Naive thymus-derived CD4-positive, alpha-beta T cell (primary cell): ENCODE measurements at places on chromosomes 5 and 9.
A peak's percentile ranks its signal among the peaks of the same experiment; 100 is the strongest.

DNA sequence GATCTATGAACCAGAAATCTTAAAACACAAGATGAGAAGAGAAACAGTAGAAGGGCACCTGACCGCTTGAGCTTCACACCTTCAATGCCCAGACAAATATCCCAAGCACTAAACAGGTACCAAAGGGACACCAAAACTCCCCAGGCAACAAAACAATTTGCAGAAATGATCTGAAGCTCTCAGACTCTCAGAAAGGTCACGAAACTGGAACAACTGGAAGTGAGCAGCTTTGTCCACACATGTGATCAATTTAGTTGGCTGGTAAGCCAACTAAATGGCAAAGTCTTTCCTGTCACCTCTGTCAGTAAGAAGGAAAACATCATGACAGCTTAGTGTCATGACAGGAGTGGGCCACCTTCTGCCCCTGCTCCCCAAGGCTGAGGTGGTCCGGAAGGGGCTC, 4.1 kb downstream of the IPPK start:
- DNase-seq: no peak

- no peak for DNase-seq
Observed at GRCh38 chr5:96141749-96142148, 180.1 kb upstream of the ELL2 start.

DNA sequence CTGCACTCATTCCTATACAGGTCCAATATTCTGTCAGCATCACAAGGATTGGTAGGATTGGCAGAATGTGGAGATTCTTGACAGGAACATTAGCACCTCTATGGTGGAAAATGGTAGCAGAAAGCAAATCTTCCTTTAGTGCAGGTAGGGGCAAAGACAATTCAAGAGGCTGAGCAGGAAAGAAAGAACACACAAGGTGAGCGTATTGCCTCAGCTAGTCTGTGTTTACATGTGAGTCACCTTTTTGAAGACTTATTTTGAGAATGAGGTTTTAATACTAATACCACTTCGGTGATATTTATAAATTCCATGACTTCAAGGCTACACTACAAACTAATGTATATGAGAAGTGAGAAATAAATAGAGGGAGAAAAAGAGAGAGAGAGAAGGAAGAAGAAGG, 717.0 kb downstream of the BRINP1 start:
- no peak for DNase-seq

- DNase-seq: no peak
Observed at GRCh38 chr5:57054671-57055070, 102.7 kb upstream of the MIER3 start.

DNA sequence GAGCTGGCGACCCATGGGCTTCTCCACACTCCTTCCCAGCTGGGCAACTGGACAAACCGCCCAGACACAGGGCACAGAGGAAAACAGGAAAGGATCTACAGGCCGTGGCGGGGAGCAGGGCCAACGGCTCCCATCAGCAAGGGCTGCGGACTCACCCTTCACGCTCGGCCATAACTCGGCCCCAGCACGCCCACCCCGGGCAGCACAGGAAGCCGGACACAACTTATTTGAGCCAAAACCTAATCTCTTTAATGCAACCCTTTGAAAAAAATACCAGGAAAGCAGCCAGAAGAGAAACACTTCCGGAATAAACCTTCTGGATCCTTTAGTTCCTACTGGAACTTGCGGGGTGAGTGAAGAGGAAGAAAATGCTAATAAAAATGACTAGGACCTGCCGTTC, 59.9 kb downstream of the VAV2 start:
- DNase-seq: no peak

- no peak for DNase-seq
Observed at GRCh38 chr9:131465401-131465800, 37.3 kb upstream of the POMT1 start.

GRCh38 chr5:83552275-83552674, 80.7 kb downstream of the VCAN start:
- DNase-seq: no peak

- DNase-seq: no peak
Observed at GRCh38 chr5:149756354-149756753, 26.2 kb downstream of the PPARGC1B start.

- DNase-seq: no peak
Observed at GRCh38 chr5:111345731-111346130, 121.5 kb downstream of the CAMK4 start.

GRCh38 chr5:61020415-61020814, 75.4 kb downstream of the NDUFAF2 start:
- no peak for DNase-seq

DNA sequence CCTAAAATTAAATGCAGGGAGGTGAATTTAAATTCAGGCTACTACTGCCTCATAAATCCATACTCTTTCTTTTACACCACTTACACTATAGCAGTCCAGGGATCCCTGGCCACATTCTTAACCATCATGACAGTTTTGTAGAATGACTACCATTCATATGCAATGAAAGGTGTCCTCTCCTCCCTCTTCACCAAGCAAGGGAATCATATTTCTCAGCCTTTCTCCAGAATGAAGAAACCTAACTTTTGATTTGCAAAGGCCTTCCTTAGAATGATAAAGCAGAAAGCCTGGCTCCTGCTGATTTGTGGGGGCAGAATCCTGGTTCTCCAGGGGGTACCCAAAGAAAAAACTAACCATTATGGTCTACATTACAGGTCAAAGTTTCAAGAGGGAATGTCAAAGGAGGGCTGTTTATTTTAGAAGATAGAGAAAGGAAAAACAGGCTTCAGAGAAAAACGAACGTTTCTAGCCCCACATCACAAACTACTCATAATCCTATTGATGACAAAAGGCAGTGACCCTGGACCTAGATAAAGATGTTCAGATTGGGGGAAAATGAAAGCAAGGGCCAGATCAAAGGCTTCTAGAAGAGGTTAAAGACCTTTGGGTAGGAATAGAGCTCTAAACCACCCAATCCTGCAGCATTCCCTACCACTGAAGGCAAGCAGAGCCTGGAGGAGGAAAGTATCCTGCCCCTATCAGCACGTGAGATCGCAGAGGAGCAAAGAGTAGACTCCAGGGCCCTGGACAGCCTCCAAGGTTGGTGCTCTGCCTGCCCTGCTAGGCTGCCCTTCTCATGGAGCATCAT, 11.5 kb downstream of the WNT8A start:
- no peak for DNase-seq

DNA sequence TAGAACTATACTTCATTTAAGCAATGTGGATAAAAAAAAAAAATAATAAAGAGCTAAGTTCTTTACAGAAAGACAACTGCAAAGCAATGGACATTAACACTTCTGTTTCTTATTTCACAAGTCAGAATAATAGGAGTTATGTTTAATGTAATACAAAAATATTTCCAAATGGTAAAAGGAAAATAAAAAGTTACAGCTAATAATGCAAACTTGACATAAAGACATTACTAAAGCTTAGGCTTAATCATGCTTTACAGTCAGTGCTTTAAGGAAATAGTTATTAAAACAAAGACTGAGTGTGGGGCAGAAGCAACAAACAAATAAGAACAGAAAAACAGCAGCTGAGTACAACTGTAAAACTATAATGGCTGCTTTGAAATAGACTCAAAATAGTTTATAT, 56.7 kb downstream of the ZFR start:
- no peak for DNase-seq

DNA sequence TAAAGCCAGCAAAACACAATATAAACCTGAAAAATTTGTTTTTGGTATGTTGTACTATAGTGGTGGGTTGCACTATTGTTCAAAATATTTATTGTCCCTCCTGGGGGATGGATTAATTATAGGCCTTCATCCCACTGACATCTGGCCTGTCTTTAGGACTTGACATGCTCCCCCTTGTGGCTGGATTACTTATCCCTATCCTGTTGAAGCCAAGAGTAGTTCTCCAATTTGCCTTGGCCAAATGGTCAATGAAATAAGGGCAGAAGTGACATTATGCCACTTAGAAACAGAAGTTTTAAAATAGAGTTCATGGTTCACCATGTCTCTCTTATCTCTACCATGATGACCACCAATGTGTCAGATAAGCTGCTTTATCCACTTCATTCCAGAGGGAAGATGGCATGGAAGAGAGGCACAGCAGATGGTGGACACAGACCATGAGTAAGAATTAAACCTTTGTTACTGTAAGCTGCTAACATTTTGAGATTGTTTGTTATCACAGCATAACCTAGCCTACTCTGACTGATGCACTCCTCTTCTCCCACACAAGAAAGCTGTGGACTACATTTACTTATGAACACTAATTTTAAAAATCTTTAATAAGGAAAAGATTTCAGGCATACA, 29.2 kb upstream of the ARHGEF28 start:
- no peak for DNase-seq

DNA sequence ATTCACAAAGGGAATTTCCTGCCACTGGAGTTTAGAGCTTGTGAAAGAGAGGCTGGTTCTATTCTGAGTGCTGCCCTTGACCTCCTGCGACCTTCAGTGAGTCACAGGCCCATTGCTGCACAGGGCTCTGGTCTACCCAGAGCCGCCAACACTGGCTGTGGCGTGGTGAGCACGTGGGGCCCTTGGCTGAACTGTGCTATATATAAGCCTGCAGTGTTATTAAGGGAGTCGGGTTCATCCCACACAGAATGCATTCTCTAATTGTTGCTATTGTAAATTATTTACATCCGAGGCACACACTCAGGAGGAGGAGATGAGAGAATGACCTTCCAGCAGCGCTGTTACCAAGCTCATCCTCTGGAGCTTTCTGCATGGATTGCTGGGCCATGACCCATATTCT, 47.1 kb downstream of the BRINP1 start:
- DNase-seq: no peak

- no peak for DNase-seq
Observed at GRCh38 chr9:34651321-34651720, 664 bp upstream of the IL11RA start.

DNA sequence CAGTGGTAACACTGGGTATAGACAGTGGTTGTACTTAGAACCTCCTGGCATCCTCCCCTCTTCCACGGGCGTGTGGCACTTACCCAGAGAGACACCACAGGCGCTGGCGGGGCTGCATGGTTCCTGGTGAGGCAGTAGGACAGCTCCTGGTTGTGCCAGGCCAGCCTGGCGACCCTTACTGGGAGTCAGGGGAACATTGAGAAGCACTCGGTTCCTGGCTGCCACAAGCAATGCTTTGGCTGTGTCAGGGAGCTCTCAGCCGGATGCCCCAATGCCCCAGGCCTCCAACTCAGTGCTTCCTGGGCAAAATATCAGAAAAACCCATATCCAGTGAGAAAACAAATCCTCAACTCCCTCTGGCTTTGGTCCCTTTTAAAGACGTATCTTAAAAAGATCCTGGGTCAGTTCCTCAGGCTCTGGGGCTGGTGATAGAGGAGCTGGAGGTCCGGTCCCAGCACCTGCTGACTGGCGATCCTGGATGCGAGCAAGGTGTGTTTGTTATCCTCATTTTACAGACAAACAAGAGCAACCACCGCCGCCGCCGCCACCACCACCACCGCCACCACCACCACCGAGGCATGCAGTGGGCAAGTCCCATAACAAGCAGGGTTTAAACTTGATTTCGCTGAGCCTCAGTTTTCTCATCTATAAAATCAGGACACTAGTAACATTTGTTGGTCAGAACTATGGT, 4.2 kb downstream of the NKX2-5 start:
- DNase-seq: no peak

DNA sequence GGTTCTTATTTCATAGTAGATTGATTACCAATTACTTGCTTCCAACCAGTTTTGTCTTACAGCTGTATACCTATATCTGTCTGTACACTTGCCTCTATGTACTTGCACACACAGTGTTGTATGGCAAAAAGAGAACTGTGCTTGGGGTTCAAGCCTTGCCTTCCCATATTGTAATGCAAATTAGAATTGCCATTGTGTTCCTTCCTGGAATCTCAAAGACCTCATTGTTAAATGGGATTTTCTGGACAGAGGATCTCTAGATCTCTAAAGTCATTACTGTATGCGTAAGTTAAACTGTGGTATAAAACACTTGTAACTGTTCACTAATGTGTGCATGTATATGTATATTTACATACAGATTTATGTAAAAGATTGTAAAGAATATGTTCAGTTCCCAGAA, 428.8 kb downstream of the CAAP1 start:
- DNase-seq: no peak

DNA sequence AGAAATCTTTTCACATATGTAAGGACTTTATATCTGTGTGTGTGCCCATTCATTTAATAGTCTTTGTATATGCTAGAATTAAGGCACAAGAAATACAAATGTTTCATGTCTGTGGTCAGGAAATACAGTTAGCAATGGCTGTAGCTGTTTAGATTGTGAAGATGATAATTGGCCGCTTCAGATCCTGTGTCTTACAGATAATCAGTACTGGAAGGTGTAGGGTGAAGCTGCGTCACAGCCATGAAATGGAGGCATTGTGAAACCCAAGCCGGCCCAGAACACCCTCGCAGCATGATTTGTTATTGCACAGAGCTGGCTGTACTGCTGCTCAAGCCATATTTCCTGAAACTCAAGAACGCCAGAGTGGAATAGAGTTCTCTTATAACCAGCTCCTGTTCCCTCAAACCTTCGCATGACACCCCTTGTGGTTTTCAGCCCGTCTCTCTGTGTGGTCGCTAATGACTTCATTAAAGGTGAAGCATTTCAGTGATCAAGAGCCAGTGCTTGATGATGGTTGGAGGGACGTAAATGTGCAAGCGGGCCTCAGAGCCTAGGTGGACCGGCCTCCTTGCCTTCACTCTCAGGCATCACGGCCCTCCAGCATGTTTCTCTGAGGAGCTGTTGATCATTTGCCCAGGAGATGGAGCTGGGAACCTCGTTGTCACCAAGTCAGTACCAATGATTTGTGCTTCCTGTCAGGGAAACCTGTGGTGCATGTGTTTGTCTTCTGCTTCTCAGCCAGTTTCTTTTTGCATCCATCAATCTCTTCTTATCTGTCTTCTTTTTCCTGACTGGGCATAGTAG, 80.1 kb downstream of the F2RL2 start:
- peak; percentile 60 for DNase-seq

- DNase-seq: no peak
Observed at GRCh38 chr5:84790406-84790805, 405.7 kb upstream of the EDIL3 start.

GRCh38 chr5:63774939-63775338, 187.3 kb downstream of the HTR1A start:
- no peak for DNase-seq

DNA sequence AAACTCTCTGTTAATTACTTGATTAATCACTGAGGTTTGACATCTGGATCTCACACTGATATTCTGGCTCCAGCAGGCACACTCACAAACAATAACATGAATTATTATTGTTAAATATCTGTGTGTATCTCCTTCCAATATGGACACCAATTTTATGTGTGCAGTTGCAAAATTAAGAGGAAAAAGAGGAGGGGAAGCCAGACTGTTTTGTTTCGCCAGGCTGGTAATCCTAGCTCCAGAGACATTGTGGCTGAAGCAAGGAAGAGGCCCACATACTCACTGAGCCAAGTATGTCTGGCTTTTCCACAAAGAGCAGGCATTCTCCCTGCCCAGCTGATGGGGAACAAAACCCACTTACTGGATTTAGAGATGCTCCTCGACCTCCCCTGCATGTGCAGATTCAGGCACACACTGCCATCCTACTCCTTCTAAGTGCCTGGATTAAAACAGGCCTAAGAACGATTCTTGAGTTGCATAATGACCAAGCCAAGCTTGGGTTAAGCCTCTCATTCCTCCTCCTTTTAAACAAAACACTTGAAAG, 181.9 kb downstream of the ESM1 start:
- DNase-seq: no peak

GRCh38 chr5:75042522-75042921, 9.8 kb downstream of the GCNT4 start:
- DNase-seq: no peak
